Stimulated activated CD4-positive, alpha-beta T cell treated with anti-CD3 and anti-CD28 coated beads, Interleukin-2, amount 100 ng/mL, for 24 hours (primary cell): ENCODE measurements at places on chromosomes 3 and 15.

GRCh38 chr3:98532709-98533571, 1.2 kb downstream of the GPR15 start:
- no peak for DNase-seq

GRCh38 chr3:129428007-129428375, 445 bp downstream of the EFCAB12 start:
- no peak for DNase-seq

GRCh38 chr15:77863491-77864105, 213.9 kb downstream of the TBC1D2B start:
- no peak for DNase-seq

DNA sequence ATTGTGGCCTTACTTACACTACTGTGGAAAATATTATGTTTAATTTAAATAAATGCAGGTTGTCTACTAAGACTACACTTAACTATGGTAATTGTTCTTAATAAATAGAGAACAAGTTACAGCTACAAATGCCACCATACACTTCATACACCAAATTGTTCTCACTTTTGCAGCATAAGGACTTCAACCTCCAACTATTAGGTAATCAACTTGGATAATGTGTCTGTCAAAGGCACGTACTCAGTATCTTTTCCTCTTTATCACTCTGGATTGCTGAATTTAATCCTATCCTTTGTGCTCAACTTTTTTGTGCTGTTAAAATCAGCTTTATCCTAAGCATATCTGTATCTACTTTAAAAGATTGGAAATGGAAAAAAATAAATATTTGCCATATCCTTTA, 41.6 kb upstream of the TMEM87A start:
- DNase-seq = no peak

GRCh38 chr3:71160785-71161546, 422.6 kb downstream of the FOXP1 start:
- no peak for DNase-seq

- no peak for DNase-seq
Observed at GRCh38 chr15:92149029-92149428, 244.7 kb upstream of the ST8SIA2 start.

GRCh38 chr3:140510303-140510861, 167.5 kb upstream of the TRIM42 start:
- DNase-seq = no peak

- no peak for DNase-seq
Observed at GRCh38 chr3:21487520-21487919, 263.5 kb downstream of the ZNF385D start.

DNA sequence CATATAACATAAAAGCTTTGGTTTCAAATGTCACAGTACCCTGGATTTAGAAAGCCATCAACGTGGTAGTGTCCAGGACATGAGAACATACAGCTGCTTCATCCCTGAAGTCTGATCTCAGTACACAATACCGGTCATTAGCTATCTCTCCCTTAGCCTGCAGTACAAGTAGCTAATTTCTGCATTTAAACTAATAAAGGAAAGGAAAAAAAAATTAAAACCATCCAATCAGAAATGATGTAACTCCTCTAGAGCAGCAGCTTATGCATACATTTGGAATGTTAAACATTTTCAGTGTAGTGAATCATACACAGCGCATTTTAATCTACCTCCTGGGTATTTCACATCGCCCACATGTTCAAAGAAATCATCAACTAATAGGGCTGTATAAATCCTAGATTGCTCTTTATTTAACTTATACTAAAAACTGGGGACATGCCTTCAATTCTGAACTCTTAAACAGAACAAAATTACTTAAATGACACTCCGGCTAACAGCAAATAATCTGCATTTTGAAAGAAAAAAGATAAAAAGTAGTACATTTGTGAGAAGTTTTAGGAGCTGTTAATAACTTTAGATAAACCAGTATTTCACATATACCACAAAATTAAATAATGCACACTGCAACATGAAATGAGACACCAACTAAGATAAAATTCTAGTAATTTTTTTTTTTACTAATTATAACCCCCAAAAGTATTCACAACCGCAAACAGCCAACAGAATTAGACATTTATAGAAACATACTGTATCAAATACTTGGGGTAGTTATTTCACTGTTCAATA, 3.7 kb downstream of the IGF2BP2 start:
- DNase-seq = no peak

- DNase-seq = no peak
Observed at GRCh38 chr3:126540342-126540849, 16.4 kb downstream of the CHST13 start.

DNA sequence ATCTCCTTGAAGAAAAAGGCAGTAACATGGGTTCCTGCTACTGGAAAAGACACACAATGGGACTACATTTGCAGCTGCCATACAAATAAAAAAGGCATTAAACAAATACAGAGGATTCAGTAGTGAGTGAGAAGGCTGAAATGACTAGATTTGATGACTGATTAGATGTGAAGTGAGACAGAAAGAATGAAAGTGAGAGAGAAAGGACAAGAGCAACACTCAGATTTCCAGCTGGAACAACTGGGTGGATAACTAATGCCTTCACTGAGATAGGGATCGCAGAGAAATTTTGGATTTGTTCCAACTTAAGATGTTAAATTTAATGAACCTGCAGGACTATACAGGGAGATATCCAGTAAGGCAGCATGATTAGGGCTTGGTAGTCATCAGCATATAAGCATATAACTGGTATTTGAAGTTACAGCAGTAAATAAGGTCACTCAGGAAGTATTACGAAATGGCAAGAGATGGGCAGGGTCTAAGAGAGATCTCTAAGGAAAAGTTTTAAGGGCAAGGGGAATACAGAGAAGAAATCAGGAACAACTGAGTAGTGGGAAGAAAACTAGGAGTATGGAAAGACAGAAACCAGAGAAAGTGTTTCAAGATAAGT, 8.2 kb downstream of the OSBPL11 start:
- no peak for DNase-seq

DNA sequence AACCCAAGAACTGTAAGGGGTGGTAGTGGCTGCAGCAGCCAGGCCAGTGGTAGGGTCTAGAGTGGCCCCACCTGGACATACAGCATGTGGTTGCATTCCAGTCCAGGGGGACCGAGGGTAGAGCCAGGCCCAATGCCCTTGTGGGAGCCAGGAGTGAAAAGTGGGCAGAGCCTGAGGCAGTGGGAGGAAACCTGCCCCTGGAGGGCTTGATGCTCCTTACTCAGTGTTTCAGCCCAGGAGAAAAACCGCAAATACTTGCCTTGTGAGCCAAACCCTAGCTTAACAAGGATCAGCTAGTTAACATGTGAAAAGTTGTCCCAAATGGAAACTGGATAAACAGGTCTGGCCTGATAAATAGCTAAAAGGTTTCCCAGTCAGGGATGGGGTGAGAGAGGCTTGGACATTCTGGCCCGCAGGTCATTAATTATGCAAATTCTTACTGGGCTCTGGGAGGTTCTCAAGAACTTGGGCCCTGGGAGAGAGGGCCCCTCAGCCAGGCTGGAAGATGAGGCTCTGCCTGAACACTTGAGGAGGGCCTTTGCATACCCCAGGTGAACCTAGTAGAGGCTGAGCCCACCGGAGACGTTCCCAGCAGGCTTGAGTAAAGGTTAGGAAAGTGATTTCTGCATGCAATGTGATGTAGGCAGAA, 222.1 kb downstream of the THSD4 start:
- DNase-seq = no peak

DNA sequence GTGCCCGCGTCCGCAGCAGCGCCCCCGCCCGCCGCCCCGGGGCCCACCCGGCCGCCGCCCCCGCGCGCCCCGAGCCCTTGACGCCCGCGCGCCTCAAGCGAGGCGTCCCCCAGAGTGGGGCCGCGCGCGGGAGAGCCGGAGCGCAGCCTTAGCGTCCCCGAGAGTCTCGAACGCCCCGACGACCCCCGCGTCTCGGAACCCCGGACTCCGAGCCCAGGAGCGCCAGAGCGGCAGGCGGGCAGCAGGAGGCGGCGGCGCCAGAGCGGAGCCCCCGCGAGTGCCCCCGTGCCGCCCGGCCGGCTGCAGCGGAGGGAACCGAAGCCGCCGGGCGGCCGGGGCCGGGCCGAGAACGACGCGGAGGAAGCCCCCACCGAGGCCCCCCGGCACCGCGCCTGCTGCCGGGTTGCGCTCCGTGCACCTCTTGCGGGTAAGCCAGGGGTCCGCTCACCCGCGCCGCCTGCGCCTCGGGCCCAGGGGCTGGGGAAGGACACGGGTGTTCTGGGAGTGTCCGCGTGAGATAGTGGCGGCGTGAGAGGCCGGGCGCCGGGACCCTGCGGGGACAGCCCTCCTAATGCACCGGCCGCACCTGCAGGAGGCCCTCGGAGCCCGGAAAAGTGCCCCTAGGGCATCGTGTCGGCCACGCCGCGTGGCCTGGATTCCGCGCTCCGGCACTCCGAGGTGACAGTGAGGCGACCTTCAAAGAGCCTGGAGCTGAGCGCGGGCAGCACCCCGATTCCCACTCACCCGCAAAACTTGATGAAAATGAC, 52.0 kb upstream of the ULK4 start:
- DNase-seq = peak; percentile 47

DNA sequence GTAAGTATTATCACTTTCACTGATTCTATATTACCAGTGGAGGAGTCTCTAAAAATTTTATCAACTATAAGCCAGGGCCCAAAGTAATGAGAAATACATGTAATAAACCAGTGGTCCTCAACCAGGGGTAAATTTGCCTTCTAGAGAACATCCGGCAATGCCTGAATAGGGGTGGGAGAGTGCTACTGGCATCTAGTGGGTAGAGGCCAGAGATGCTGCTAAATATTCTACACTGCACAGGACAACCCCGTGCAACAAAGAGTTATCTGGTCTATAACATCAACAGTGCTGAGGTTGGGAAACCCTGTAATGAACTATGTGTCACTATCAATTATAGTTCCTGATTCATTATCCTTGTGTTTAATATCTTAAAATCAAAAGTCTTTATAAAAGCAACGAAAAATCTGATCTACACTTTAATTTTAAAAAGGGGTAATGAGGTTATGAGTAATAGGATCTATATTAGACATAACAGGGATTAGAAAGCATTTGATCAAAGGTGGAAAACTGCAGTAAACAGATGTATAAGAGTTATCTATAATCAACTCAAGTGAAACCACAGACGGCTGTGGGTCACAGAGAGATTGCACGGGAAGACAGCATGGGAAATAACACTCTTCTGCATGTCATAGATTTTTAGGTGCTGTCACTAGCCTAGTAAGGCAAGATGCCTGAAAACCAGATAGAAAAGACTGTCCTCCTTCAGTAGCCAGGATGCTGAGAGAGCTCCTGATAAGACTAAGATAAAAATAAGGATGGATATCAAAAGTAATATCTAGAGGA, 2.0 kb downstream of the LYSMD2 start:
- peak; percentile 33 for DNase-seq

DNA sequence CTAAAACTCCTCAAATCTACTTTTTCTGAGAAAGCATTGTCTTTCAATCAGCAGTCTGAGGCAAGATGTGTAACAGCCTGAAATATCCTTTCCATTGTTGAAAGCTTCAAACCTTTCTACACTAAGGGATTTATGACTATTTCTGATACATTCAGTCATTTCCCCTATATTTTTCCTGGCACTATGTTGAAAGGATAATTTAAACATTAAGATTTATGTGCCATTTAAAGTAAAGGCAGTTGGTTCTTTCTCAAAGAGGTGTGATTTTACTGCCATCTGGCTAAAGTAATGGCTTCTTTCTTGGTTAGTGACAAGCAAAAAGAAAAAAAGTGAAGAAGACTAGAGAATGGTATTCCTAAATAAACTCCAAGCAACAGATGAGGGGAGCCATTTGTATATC, 249.6 kb upstream of the COL8A1 start:
- DNase-seq = no peak

DNA sequence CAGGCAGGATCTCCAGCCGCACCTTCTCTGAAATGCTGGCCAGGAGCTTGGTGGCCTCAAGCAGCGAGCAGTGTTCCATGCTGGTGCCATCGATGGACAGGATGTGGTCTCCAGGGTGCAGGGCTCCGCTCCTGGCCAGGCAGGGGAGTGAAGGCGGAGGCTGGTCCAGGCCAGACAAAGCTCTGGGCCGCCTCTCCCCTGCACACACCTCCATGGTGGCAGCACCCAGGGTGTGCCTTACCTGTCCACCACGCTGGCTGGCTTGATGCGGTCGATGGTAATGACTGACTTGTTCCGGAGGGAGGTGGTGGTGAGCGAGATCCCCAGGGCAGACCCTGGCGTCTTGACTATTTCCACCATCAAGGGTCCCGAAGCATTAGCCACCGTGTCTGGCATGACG, 20.0 kb downstream of the GRIP2 start:
- no peak for DNase-seq

GRCh38 chr3:71303627-71304200, 279.8 kb downstream of the FOXP1 start:
- no peak for DNase-seq

- DNase-seq = no peak
Observed at GRCh38 chr15:79947009-79947408, 24.0 kb downstream of the BCL2A1 start.

DNA sequence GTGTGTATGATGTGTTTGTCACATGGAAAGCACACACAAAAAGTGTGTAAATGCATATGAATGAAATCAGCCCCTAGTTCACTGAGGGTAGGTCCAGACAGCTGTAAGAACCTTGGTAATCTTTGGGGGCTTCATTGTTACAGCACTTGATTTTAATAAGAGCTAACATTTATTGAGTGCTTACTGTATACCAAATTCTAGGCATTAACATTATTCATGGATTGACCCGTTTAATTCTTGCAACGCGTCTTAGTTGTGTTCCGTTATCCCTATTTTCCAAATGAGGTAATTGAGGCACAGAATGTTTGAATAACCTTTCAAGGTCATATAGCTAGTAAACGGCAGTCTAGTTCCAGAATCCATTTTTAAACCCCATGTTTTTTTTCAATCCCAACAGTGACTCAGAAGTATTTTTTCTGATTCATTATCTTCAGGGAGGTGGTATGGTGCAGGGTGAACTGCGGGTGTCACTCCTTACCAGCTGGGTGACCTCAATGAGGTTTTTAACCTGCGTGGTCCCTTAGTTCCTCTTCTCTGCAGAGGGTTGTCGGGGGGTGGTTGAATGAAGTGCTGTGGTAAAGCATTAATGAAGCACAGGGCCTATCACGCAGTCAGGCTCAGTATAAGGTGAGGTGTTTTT, 14.2 kb downstream of the RAB8B start:
- DNase-seq = peak; percentile 44

DNA sequence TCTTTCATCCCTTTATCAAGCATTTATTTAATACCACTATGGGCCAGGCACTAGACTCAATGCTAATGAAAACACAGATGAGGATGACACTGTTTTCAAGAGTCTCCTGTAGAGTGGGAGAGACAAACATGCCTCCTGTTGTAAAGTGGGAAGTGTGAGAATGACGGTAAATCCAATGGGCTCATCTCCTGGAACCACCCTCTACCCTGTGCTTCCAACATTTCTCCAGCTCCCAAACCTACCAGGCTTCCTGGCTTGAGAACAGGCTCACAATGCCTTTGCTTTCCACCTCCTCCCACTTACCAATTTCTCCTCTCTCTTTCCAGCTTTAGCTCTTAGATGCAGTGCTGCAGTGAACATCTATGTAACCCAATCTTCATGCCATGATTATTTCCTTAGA, 54.1 kb upstream of the TBC1D23 start:
- DNase-seq = no peak

DNA sequence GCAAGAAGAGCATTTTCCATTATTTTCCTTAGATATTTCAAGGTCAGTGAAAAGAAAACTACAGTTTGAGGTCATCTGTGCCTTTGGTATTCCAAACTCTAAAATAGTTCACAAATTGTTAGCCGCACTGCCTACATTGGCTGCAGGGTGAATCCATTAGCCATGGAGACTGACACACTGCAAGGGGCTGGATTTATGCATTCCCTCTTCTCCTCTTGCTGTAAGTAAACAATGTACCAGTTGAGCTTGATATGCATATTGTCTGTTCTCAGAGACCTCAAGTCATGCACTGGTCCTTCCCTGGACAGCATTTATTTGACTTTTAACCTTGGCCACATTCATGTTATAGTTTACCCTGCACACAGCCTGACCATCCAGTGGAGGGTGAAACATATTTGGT, 50.2 kb upstream of the TNFSF10 start:
- DNase-seq = no peak
